ENCODE measurements at places on chromosomes 16 and 17. TPM values are rescaled to one million over a fixed set of nuclear protein-coding genes. Genes with fewer than 3 reads are reported as not detected.

DNA sequence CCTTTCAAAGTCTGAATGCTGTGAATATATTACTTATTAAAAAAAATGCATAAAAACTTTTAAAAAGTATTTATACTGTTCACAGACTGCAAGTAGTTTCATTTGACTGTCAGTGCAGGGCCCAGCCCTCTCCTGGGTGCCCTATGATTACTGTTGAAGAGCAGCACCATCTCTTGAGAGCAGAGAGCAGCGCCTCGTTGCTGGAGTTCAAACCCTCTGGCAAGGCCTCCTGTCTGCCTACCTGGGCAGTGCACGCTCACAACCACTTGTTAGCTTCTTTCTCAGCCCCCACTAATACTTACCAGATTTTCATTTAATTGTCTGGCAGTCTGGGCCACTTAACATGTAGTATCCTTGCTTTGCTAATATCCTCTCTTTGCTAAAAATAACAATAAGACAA, 233.4 kb downstream of the PHKB start:
- no peak for DNase-seq

DNA sequence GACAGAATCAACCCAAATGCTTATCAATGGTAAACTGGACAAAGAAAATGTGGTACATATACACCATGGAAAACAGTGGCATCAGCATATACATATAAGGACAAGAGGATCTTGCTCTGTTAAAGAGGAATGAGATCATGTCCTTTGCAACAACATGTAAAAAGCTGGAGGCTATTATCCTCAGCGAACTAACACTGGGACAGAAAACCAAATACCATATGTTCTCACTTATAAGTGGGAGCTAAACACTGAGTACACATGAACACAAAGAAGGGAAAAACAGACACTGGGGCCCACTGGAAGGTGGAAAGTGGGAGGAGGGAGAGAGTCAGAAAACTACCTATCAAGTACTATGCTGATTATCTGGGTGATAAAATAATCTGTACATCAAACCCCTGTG, 447.3 kb upstream of the MAF start:
- DNase-seq, result no peak

GRCh38 chr17:40510328-40510648, 8.9 kb upstream of the TNS4 start:
- no peak for DNase-seq

- DNase-seq, result no peak
Measured at GRCh38 chr17:78899361-78900260, 3.4 kb downstream of the CEP295NL start.

DNA sequence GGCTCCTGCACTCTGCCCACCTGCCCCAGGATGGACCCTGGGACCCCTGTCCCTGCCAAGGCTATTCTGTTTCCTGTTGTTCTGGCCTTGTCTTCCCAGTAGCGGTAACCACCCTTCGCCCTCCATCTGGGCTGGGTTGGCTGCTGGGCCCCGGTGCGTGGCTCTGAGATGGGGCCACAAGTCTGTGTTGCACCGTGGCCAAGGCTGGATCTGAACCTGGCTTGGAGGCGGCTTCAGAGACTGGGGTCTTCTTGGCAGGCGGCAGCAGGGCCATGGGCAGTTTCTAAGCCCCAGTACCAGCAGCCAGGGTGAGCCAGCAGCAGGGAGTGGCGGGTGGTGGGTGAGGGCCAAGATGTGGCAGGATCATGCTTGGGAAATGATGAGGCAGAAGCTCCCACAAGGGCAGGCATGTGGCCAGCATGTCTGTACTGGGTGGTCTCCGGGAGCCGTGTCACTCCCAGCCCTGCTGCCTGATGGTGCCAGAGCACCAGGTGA, 12.6 kb downstream of the MAP2K3 start:
- no peak for DNase-seq

- no peak for DNase-seq
Measured at GRCh38 chr16:3408561-3409197, 7.7 kb downstream of the ZNF174 start.

The ERCC4 gene
- 10.7 TPM for total RNA-seq

The CCL8 gene
- total RNA-seq, result 0.96 TPM

The SERPINF2 gene
- total RNA-seq, result 32.6 TPM
